Esophagus muscularis mucosa (tissue), 4 donors: ENCODE measurements at places on chromosomes 6 and 20. TPM values are rescaled to one million over a fixed set of nuclear protein-coding genes. Genes with fewer than 3 reads are reported as not detected.
A peak's percentile ranks its signal among the peaks of the same experiment; 100 is the strongest.

GRCh38 chr6:105814745-105815536, 271.2 kb upstream of the PRDM1 start:
- no peak for DNase-seq

DNA sequence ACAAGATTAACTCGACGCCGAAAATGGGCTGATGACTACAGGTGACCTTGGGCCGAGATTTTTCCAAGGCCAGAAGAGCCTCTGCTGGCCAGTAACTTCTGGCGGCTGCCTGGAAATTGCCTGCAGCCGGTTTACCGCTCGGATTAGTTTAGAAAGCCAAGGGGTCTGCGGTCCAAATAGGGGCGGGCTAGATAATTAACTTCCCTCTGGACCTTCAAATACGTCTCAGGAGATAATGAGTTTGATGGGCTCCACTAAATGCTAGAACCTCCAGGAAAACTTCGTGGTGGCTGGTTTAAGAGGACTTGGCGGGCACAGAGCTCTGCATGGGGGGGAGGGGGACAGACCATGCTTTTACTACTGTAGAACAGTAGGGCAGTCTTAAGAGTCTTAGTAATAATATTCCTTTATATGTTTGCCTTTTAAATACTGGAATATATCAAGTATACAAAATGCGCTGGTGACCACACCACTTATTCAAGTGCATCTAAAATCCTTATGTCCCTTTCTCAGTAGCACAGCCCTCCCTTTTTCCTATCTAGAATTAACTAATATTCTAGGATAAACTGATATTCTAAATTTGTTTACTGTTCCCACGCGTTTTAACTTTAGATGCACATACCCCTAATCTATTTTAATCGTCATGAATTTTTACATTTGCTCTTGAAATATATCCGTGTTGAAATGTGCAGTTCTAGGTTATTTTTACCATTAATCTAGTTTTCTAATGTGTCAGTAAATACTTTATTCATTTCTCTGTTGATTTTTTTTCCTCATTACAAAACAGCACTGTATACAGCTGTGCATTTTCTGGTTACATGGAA, 107.5 kb upstream of the PRSS16 start:
- no peak for DNase-seq

GRCh38 chr6:135095716-135096115, 41.1 kb upstream of the HBS1L start:
- no peak for DNase-seq

SYNGAP1 gene
- 17.6 TPM for total RNA-seq

DNA sequence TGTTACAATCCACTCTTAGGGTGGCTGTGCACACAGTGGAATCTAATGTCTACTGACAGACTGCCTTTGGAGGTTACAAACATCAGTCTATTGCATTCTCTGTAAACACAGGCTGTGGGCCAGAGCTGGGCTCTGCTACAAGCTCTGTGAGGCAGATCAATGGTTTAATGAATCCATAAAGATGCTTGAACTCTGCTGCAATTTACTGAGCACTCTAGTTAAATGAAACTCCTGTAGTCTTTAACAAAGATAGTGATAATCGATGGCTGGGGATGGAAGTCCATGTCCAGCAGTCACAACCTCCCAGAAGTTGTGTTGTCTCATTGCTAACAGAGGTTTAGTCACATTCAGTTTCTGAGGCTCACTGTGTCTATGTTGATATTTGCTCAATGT, 50.5 kb downstream of the SOBP start:
- no peak for DNase-seq

- DNase-seq = peak; percentile 55
Measured at GRCh38 chr6:22015216-22015615, 281.6 kb downstream of the PRL start.

- DNase-seq = no peak
Measured at GRCh38 chr6:30882759-30883684, 1.3 kb upstream of the DDR1 start.

GRCh38 chr20:48791666-48792071, 36.1 kb downstream of the PREX1 start:
- no peak for DNase-seq

DNA sequence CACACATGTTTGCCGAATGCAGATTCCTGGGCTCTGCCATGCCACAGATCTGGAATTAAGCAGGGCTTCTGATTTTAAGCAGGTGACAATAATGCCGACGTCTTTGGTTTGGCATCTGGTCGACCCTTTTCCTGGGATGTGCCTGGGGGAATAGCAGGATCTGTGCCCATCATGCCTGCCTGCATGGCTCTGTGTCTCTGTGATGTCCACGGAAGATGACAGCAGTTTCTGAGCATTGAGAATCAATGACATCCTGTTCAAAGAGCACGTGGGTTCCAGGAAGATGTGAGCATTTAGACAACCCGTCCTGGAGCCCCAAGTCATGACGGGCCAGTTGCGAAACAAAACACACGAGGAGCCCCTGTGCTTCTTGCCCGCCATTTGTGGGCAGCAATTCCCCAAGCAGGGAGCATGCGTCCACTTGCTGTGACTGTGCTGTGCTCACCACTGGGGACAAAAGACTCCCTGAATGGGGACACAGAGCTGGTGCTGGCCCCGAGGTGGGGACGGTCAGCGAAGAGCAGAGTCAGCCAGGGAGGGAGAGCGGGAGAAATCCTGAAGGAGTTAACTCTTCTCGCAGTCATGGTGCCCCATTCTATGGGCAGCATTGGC, 110.1 kb downstream of the ERMARD start:
- no peak for DNase-seq

GRCh38 chr20:13436530-13436929, 202.2 kb downstream of the TASP1 start:
- no peak for DNase-seq

NMBR gene
- not detected for total RNA-seq

GRCh38 chr6:366389-367297, 24.9 kb upstream of the IRF4 start:
- no peak for DNase-seq

DNA sequence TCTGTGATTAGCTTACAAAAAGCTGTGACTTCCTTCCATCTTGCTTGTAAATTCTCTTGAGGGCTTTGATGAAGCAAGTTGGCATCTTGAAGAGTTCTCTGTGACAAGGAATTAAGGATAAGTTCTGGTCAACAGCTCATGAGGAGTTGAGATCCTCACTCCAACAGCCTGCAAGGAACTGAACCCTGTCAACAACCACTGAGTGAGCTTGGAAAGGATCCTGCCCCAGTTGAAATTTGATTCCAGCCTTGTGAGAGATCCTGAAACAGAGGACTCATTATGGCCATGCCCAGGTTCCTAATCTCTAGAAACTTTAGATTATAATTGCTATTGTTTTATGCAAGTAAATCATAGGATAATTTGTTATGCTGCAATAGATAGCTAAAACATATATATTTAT, 133.7 kb downstream of the PTCHD4 start:
- no peak for DNase-seq

MED20 gene
- 14.1 TPM for total RNA-seq

SPAG4 gene
- total RNA-seq = 3.0 TPM
